ENCODE measurements at places on chromosomes 7 and 10. TPM values are rescaled to one million over a fixed set of nuclear protein-coding genes. Genes with fewer than 3 reads are reported as not detected.
A peak's percentile ranks its signal among the peaks of the same experiment; 100 is the strongest.

DNA sequence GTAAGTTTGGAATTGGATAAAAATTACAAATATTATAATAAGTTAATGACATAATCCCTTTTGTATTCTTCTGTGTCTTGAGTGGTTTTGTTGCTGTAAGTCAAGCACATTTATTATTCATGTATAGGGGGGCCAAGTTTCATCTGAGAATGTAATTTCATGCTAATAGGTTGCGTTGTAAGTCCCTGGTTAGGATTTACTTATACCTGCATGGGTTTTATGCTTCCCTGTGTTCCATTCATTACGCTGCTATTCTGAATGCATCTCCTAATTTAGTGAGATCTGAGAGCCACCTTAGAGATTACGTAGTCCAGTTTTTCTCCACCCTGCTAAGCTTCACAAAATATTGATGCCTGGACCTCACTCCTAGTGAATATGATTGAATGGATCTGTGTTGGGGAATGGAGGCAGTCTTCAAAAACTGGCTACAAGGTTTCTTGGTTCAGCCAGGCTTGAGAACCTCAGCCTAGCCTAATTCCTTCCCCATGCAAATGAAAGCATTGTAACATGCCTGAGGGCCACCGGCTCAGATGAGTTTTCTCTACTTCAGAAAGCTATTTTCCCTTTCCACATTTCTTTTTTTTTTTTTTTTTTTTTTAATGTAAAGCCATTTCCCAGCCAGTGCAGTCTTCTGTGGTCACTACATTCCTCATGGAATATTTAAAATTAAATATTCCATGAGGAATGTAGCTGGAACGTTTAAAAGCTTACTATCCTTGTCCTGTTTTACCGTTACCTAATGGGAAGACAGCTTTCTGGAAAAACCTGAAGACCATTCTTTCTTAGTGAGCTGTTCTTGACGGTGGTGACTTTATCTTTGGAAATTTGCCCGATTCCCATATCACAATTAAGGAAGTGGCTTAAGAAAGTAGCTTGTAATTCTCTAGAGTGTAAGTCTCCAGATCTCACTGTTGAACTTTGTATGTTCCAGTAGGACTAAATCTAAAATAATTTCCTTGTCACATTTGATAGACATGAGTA is 16.0 kb downstream of the PAPSS2 start:
- H3K36me3 ChIP-seq: no peaks in the 10 kb centered on the region
- no peak overlapping the region for H3K4me3 ChIP-seq
- no peaks in the 10 kb centered on the region for H3K27me3 ChIP-seq
- H3K27ac ChIP-seq: no peak overlapping the region
- no peak for DNase-seq

GRCh38 chr7:127690806-127691205 is 38.8 kb downstream of the SND1 start:
- peaks cover 11% of the 10 kb centered on the region for H3K36me3 ChIP-seq
- DNase-seq: no peak
- no peaks in the 10 kb centered on the region for H3K4me1 ChIP-seq
- no peak overlapping the region for H3K27ac ChIP-seq

GRCh38 chr10:43260117-43260761 is 6.6 kb downstream of the RASGEF1A start:
- DNase-seq: no peak
- H3K36me3 ChIP-seq: no peaks in the 10 kb centered on the region
- no peaks in the 10 kb centered on the region for H3K4me1 ChIP-seq
- no peak overlapping the region for H3K27ac ChIP-seq
- H3K4me3 ChIP-seq: no peak overlapping the region
- H3K27me3 ChIP-seq: peaks cover 2% of the 10 kb centered on the region

GRCh38 chr10:18949391-18949790 is 99.2 kb upstream of the MALRD1 start:
- H3K4me3 ChIP-seq: no peak overlapping the region
- DNase-seq: no peak
- H3K36me3 ChIP-seq: no peaks in the 10 kb centered on the region
- no peak overlapping the region for H3K27ac ChIP-seq

- DNase-seq: no peak
- peak overlapping the region; percentile 75 for H3K27ac ChIP-seq
- H3K4me1 ChIP-seq: peaks cover 8% of the 10 kb centered on the region
- H3K36me3 ChIP-seq: no peaks in the 10 kb centered on the region
- H3K27me3 ChIP-seq: no peaks in the 10 kb centered on the region
Measured at GRCh38 chr7:151429560-151430331, 10.2 kb downstream of the CRYGN start.

DNA sequence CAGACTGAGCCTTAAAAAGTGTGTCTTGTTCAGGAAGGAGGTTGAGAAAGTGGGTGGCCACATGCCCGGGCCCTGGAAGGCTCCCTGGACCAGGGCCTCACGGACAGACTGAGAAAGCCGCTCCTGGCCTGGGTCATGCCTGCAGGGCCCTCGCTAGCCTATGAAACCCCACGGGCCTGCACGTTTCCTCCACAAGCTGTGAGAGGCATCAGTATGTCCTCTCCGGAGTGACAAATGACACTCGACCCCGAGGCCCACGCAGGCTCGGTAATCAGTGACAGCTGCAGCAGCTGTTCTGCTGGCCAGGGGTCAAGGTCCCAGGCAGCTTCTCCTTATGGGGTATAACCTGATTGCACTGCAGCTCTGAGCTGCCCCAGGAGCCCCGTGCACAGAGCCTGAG is 47.6 kb downstream of the ASB13 start:
- DNase-seq: peak; percentile 37
- no peak overlapping the region for H3K27ac ChIP-seq
- no peaks in the 10 kb centered on the region for H3K36me3 ChIP-seq

GRCh38 chr7:94509264-94509886 is at the start of gene CASD1:
CASD1 (plus strand) TSS chr7:94509809; CDS start chr7:94510085, 276 bp downstream.
- H3K36me3 ChIP-seq: no peaks in the 10 kb centered on the region
- H3K4me3 ChIP-seq: peak within 1 kb of the TSS; percentile 71
- peak within 1 kb of the TSS; percentile 96 for H3K27ac ChIP-seq

DNA sequence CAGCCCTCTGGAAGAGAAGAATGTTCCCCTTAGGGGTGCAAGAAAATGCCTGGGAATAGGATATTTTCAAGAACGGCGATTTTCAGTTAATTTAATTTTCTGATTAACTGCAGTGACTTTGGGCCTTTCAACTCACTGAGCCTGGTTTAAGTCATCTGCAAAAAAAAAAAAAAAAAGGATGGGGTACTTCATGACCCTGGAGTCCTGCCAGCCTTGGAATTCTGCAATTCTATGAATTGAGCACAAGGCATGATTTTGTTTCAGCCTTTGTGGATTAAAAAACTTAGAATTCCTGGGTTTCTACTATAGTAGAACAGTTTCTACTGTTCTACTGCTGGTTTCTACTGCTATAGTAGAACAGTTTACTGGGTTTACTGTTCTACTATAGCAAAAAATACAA is 58.3 kb upstream of the CALD1 start:
- peaks cover 2% of the 10 kb centered on the region for H3K4me1 ChIP-seq
- H3K27me3 ChIP-seq: no peaks in the 10 kb centered on the region
- no peak for DNase-seq
- no peak overlapping the region for H3K4me3 ChIP-seq
- H3K36me3 ChIP-seq: no peaks in the 10 kb centered on the region
- peak overlapping the region; percentile 7 for H3K27ac ChIP-seq

DNA sequence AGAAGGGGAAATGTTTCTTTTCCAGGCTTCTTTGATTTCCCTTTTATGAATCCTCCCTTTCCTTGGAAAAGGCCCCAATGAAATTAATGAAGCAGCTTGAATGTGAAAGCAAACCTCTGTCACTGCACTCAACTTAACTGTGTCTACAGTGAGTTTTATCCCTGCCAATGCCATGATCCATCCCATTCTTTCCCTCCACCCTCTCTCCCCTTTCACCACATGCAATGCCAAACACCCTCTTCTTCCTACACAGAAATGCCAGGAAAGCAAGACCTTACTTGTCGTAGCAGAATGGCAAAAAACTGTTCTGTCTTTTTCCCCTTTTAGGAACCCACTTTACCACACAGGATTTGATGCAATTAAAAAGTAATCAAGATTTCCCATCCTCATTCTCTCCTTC is 47.3 kb upstream of the TRIL start:
- H3K4me3 ChIP-seq: no peak overlapping the region
- H3K36me3 ChIP-seq: no peaks in the 10 kb centered on the region
- no peaks in the 10 kb centered on the region for H3K27me3 ChIP-seq

DNA sequence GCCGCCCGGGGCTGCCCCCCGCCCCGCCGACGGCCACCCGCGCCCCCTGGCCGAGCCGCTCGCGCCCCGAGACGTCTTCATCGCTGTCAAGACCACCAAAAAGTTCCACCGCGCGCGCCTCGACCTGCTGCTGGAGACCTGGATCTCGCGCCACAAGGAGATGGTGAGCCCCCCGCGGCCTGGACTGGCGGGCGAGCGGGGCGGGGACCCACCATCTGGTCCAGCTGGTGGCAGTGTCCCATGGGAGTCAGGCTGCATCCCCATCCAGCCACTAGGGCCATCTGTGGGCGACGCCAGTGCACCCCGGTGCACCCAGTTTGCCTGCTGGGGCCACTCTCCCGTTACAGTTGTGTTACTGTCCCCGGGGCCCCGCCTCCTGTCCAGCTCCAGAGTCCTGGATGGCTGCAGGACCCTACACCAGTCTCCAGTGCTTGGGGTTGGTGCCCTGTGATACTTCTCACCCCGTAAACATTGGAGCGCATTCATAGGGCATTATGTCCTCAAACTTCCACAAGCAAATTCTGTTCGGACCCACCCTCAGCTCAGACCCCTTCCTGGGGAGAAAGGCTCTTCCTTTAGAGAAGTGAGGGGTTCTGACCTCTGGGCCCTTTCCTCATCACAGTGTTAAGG is 672 bp downstream of the LFNG start:
- H3K4me3 ChIP-seq: peak overlapping the region; percentile 49
- H3K27ac ChIP-seq: no peak overlapping the region
- no peaks in the 10 kb centered on the region for H3K36me3 ChIP-seq
- H3K27me3 ChIP-seq: no peaks in the 10 kb centered on the region

DNA sequence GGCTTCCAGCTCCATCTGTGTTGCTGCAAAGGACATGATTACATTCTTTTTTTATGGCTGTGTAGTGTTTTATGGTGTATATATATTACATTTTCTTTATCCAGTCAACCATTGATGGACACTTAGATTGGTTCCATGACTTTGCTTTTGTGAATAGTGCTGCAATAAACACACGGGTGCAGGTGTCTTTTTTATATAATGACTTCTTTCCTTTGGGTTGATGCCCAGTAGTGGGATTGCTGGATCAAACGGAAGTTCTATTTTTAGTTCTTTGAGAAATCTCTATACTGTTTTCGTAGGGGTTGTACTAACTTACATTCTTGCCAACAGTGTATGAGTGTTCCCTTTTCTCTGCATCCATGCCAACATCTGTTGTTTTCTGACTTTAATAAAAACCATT is 189.7 kb downstream of the ACTR3B start:
- H3K27ac ChIP-seq: no peak overlapping the region
- no peak overlapping the region for H3K4me3 ChIP-seq
- H3K4me1 ChIP-seq: no peaks in the 10 kb centered on the region
- no peak for DNase-seq

DNA sequence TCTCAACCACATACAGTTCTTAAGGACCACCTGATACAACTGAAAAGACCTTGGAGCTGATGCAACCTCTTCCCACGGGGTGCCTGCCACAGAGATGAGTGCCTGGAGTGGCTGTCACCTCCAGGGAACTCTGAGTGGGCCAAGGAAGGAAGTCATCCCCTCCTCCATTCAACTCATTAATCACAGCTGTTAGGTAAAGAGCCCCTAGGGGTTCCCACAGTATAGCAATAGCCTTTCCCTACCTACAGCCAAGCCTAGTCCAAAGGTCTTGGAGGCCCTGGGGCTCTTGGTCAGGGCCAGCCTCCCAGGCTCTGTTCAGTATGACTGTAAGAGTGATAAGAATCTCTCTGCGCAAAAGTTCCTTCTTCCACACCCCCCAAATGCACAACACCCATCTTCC is 70.4 kb upstream of the NFE2L3 start:
- DNase-seq: no peak
- H3K27me3 ChIP-seq: no peaks in the 10 kb centered on the region
- H3K4me3 ChIP-seq: no peak overlapping the region
- H3K27ac ChIP-seq: no peak overlapping the region
- H3K36me3 ChIP-seq: no peaks in the 10 kb centered on the region

GRCh38 chr7:157654350-157654749 is 317.5 kb downstream of the DNAJB6 start:
- DNase-seq: peak; percentile 20
- H3K27me3 ChIP-seq: no peaks in the 10 kb centered on the region
- no peak overlapping the region for H3K4me3 ChIP-seq
- H3K27ac ChIP-seq: no peak overlapping the region

Gene PPP1R3A
- total RNA-seq: not detected

Gene RSPH10B2
- 0.22 TPM for total RNA-seq

Gene AGR3
- total RNA-seq: 20.3 TPM

Gene CDHR1
- 1.1 TPM for total RNA-seq

Gene SPDYE9
- not detected for total RNA-seq

Gene GJD4
- not detected for total RNA-seq

Gene CUBN
- total RNA-seq: 14.8 TPM

Gene ELFN1
- 3.8 TPM for total RNA-seq

Gene RAPGEF5
- total RNA-seq: 67.8 TPM
